ENCODE measurements at places on chromosomes 5 and 9.

- no peak for DNase-seq
These were observed 132.8 kb upstream of the CDKN2B start for GRCh38 chr9:22141908-22142307.

GRCh38 chr5:109566361-109566760 is 123.4 kb upstream of the MAN2A1 start:
- no peak for DNase-seq

DNA sequence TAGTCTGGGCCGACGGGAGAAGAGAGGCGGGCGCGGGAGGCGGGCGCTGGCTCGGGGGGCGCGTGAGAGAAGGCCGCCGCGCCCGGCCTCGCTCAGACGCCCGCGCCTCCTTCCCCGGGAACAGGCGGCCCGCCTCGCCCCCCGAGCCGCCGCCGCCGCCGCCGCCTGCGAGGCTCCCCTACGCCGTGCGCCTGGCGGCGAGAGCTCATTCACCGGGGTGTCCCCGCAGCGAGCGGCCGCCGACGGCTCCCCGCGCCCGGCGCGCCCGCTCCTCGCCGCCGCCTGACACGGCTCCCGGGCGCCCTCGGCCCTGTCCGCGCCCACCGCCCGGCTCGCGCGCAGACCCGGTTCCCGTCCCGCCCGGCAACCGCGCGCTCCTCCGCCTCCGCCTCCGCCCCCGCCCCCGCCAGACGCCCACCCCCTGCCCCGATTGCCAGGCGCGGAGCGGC is at the start of gene GNAQ:
Gene GNAQ (minus strand): TSS at position 368 of the 449 bp plus-strand sequence. CDS start 576 bp downstream, outside the sequence.
- no peak for DNase-seq

- DNase-seq = no peak
These were observed 36.4 kb downstream of the PHF2 start for GRCh38 chr9:93612796-93613154.

DNA sequence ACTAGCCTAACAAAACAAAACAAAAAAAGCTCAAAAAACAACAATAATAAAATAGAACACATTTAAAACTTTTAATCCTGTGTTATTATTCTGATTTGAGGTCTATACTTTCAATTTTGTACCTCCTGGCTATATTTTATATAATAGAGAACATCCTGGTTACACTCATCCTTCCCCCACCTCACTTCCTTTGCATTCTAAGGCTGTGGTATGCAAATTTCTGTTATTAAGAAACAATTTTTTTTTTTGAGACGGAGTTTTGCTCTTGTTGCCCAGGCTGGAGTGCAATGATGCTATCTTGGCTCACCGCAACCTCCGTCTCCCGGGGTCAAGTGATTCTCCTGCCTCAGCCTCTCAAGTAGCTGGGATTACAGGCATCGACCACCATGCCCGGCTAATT is 3.1 kb upstream of the RPL37 start:
- no peak for DNase-seq

DNA sequence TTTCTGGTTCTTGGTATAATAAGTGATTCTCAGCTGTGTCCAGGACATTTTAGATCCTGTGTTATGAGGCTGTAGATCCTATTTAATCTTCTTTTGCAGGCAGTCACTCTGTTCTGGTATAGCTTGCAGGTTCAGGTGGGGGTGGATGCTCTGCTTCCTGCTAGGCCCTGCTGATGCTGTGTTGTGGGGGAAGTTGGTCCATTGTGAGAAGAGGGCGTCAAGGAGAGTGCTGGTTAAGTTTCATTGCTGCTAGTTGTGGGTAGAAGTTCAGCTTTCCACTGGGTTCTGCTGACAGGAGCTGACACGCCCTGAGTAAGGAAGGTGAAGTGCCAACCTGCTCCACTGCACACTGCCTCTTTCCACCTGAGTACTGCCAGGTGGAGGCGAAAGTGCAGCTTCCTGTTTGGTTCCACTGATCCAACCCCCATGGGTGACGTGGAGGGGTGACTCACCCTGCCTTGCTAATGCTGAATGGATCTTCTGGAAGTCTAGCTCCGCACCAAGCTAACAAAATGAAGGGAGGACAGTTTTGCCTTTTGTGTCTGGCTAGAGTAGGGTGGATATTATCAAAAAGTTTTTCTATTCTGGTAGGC is 16.3 kb downstream of the NMRK1 start:
- DNase-seq = no peak

DNA sequence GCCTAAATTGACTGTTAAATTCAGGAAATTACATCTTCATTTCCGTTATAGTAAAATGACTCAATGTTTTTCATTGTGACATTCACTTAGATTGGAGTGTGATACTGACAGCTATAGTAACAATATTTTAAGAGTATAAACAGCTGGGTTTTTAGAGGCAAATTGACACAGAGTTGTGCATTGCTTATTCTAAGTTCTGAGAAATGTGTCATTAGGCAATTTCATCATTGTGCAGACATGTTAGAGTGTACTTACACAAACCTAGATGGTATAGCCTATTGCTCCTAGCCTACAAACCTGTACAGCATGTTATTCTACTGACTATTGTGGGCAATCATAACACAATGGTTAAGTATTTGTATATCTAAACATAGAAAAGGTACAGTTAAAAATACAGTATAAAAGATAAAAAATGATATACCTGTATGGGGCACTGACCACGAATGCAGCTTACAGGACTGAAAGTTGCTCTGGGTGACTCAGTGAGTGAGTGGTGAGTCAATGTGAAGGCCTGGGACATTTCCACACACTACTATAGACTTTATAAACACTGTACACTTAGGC is 132.7 kb downstream of the PDE4D start:
- DNase-seq = no peak

DNA sequence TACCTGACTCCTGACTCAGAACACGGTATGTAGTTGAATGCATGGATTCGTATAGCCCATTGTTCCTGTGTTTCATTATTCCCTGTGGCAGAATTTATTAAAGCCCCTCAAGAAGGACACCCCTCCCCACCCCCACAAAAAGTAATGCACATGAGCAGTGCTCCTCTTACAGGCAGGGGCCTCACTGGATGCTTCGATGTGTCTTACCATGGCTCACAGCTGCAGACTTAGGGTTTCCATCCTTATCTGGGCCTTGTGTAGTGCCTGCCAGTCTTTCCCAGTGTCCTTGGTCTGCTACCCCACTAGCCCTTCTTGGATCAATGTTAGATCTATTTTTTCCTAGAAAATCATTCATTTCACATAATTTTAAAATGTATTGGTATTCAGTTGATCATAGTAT is 14.9 kb downstream of the EXOSC3 start:
- no peak for DNase-seq

DNA sequence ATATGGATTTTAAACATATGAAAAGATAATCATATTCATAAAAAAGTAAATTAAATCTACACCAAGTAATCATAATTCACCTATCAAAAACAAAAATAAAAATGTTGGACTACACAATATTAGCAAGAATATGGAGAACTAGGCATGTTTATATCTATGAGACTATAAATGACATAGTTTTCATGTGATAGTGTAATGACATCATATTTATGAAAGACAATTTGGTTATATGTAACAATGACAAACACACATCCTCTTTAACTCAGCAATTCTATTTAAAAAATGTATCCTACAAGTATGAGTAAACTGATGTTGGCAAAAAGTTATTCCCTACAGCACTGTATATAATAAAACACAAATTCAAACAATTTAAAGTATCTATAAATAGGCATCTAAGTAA is 312.3 kb downstream of the EDIL3 start:
- DNase-seq = no peak

DNA sequence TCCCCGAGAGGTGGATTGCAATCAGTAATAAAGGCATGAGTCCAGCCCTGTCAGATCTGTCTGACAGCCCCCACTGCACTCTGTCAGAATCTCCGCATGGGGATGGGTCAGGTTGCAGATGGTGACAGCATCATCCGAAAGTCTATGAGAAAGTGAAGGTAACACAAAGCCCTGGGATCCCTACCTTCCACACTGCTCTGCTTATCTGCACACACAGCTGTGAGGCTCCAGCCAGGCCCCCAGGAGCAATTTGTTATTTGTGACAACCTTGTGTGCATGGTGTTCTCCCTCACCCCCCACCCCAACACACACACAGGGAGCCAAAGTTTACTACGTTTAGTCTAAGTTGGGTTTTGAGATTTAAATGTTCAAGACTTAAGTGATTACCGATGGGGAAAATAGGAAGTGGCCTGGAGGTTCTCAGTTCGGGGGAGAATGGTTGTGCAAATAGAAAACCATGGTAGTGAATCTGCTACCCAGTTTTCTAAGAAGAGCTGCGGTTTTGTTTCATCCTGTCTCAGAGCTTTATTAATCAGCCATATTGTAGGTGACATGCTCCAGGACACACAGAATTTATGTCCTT is 92.7 kb downstream of the SV2C start:
- DNase-seq = no peak

DNA sequence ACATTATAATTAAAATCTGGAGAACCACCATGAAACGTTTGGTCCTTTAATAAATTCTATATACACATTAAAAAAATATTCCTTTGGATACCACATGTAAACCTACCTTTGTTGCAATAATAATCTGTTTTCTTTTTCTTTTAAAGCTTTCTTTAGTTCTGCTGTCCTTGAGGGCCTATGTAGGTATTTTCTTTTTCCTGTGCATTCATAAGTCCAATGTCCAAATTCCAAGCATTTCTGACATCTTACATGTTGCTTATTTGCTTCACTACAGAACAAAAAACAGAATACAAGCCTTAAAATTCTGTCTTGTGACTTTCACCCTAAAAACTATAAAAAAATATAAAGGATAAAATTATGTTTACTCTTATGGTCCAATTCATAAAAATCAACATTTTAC is 19.7 kb downstream of the ZCCHC10 start:
- DNase-seq = no peak

- no peak for DNase-seq
These were observed 114.9 kb upstream of the ADAMTS16 start for GRCh38 chr5:5025098-5025773.

DNA sequence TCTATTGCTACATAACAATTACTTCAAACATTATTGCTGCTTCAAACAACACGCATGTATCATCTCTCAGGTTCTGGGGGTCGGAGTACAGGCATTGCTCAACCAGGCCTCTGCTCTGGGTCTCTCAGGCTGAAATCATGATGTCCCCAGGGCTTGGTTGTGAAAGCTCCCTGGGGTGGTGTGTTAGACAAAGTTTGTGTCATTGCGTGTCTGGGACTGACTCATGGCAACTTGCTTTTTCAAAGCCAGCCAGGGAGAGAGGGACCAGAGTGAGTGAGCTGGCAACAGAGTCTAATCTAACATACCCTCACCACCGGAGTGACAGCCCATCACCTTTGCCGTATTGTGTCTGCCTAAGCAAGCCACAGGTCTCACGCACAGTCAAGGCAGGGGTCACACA is 259.2 kb upstream of the NFIL3 start:
- DNase-seq = no peak

DNA sequence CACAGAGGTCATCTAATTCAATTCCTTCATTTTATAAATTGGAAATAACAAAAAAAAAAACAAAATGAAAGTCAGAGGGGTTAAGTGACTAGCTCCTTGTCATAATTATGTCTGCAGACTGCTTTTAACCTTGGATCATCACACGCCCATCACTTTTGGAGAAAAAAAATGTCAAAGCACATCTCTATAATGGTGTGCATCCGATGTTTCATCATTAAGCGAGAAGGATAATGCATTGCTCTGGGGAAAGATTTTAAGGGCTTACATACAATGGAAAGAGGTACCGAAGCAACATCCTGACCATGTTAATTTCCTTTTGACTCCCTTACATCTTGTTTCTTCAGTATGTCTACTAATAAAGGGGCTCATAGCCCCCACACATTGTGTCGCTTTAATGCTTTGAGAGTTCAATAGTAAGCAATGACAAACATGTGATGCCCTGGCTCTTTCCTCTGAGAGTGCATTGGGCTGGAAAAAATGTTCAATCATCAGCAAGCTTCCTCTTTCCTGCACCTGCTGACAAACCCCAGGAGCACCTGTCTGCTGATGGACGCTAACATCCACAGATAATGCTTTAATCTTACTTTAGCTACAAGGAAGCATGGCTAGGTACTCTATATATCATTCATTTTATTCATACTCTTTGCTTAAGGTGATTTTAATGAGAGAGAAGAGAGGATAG is 242.2 kb downstream of the SMARCA2 start:
- DNase-seq = no peak

DNA sequence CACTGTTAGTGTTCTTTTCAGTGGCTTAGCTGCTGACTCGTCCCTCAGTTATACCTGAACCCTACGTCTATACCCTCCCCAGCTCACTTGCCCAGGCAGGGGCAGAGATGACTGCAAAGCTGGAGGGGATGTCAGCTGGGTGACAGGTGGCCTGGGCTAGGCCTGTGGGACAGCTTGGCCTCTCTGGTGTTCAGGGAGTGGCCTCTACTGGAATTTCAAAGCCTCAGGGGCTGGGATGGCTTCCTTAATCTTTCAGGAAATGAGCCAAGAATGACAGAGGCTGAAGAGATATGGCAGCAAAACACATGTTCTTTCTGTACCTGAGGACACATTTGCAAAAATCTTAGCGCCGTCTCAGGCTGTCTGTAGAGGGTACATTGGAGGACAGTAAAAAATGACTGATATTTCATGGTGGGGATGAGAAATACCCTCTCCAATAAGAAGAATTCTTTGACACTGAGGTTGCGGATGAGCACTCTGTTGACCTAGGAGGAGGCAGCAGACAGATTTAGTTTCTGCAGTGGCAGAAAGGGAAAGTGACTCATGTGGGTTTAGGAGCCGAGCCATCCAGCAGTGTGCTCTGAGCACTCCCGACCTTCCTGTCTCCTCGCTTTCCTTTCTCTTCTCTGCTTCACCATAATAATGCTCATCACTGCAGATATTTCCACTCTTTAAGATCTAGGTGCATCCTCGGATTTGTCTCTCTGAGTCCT is 54.4 kb downstream of the ENTREP1 start:
- no peak for DNase-seq

DNA sequence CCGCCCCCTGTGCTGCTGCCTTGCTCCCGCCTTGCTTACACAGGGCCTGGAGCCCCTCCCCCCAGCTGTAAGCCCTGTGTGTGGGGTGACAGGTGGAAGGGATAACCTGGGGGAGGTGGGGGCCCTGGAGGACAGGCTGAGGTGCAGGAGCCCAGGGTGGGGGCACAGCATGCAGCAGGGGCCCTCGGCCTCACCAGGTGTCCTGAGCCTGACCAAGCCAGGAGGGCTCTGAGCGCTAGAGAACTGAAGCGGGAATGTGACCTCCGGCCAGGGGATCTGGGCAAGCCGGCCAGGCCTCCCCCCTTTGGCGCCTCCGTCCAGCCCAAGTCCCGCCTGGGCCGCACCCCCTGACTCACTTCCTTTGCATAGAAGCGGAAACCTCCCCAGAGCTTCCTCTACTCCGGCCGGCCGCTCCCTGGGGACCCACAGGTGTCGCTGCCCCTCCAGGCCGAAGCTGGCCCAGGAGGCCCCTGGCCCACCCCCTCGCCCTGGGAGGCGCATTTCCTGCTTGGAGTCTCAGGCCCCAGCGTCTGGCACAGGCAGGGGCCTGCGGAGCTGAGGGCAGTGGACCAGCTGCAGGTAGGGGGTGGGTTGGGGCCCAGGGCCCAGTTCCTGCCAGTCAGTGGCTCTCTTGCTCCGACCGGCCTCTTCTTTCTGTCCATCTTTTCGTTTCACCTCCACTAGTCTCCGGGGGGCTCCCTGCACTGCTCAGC is at the start of gene TOR4A:
Gene TOR4A (plus strand): TSS at position 398 of the 713 bp plus-strand sequence. CDS start 964 bp downstream, outside the sequence.
- peak; percentile 91 for DNase-seq

- no peak for DNase-seq
These were observed 2.3 kb upstream of the DNLZ start for GRCh38 chr9:136365775-136366222.

- no peak for DNase-seq
These were observed 67.5 kb upstream of the CPLX2 start for GRCh38 chr5:175803736-175804454.

- no peak for DNase-seq
These were observed 18.1 kb downstream of the PPIP5K2 start for GRCh38 chr5:103138202-103138690.

GRCh38 chr5:178461004-178461730 is 129.0 kb downstream of the COL23A1 start:
- no peak for DNase-seq

Measured in CMK (cell line).